ENCODE measurements at places on chromosomes 11 and 22.

DNA sequence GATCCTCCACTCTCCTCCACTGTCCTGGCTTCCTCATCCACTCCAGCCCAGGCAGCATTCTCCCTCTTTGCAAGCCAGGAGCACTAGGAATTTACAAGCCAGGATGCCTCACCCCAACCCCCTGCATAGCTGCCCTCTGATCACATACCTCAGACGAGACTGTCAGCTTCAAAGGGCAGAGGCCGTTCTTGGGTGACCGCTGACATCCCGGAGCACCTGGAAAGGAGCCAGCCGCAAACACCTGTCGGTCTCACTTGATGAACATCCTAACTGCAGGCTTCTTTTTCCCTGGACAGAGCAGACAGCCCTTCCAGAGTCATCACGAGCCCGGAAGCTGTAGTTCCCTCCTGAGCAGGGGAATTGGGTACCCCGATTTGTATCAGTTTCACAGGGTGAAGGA lies 451.3 kb upstream of the B3GAT1 start:
- DNase-seq, result no peak

GRCh38 chr11:7262672-7263071 lies 11.0 kb downstream of the SYT9 start:
- no peak for DNase-seq

- DNase-seq, result no peak
These were observed 490.3 kb upstream of the KIRREL3 start for GRCh38 chr11:127490896-127491295.

DNA sequence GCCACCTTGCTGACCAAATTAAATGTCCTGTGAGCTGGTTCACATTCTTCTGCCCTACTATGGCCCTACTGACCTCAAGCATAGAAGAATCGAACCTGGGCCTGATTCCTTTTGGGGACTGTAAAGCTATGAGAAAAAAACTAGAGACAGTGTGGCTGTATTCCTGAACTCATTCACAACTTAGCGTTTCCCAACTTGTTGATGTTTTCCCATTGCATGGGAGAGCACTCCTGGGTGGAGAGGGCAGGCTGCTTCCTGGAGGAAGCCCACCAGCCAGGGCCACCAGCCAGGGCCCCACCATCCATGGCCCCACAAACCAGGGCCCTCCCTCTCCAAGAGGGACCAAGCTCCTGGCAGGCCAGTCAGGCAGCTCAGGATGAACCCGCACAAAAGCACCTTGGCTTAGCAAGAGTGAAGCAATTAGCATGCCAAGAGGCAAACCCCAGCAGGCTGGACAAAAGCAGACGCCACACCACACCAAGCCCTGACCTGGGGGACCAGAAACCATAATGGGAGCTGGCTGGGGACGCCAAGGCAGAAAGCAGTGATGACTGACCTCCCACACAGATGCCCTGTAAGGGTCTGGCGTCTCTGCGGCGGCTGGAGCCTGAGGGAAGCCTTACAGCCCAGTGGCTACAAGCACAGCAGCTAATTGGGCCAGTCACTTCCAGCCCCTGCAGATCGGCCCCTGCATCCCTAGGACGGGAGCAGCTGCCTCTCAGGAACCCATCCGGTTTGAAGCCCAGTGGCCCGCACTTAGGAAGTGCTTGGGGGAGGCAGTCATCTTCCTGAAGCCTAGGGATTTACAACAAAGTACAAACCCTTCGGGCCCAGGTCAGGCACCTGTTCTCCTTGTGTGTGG lies 2.1 kb downstream of the CERK start:
- DNase-seq, result no peak

DNA sequence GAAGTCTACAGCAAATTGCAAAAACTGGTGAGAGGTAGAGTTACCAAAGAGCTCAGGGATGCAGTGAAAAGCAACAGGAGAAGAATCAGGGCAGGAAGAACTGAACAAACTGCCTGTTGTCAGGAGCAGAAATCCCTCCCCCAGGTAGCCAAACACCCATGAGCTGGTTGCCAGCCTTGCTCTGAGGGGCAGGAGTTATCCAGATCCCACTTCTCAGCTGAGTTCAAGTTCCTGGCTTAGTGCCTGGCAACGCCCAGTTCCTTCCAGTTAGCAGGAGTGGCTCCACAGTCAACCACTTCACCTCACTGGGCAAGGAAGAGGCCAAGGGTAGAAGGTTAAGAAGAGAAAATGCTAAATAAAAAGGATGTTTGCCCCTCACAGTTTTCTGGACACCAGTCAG lies 1.9 kb upstream of the MPZL2 start:
- no peak for DNase-seq

GRCh38 chr11:73048446-73048845 lies 93.7 kb downstream of the FCHSD2 start:
- no peak for DNase-seq

- DNase-seq, result no peak
These were observed 1.4 kb upstream of the RGL4 start for GRCh38 chr22:23689414-23689813.
